ENCODE measurements at places on chromosomes 13 and 19.

DNA sequence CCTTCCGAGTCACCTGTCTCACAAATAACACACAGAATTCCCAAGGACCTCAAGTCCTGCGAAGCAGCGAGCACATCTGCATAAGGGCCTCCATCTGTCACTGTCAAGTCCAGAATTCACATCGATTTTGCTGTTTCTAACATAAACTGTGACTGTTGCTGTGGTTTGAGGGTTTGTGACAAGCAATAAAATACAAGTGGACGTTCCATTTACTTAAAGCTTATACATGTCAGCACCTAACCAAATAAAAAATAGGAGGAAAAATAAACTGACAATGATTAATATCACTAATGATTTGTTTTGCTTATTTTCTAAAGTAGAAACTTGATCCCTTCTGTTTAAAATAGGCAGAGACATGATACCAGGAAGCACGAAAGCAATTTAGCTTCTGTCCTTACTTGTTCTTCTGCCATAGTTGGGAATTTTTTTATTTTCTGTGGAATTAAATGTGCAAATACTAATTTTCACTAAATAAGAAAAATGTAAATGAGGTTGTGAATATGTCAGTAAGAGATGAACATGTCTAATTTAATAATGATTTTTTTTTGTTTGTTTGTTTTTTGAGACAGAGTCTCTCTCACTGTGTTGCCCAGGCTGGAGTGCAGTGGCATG is 279.1 kb downstream of the FGF9 start:
- DNase-seq: no peak

DNA sequence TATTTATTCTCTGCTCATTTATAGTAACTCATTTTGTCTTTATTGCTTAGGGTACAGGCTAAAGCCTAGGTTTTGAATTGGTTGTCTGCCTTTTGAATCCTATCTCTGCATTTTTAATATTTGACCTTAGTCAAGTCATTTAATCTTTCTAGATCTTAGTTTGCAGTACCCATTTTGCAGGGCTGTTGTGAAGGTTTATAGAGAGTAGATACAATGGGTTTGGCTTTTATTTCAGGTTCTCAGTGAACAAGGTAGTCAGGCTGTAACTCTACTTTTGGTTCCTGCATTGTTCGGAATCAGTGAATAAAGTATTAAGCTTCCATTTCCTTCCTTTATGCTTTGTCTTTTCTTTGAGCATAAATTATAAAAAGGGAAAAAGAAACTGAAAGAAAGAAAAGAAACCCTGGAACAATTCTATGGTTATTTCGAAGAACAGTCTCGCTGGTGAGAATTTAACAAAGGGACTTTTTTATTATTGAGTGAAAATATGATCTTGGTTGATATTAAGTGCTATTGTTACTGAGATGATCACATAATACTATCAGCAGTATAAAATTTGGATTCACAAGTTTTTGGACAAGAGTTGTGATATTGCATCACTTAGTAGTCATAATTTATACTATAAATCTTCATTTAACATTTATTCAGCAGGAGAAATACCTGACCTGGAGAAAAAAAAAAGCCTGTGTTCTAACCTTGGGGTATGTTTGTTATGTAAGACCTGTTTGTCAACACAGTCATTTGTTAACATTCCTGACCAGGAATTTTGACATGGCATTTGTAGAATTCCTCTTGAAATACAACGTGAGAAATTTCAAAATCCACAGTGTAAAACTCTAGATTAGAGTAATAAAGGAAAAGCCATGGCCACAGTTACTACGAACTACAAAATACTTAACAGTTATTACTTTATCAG is 91.3 kb downstream of the ZMYM2 start:
- DNase-seq: no peak

DNA sequence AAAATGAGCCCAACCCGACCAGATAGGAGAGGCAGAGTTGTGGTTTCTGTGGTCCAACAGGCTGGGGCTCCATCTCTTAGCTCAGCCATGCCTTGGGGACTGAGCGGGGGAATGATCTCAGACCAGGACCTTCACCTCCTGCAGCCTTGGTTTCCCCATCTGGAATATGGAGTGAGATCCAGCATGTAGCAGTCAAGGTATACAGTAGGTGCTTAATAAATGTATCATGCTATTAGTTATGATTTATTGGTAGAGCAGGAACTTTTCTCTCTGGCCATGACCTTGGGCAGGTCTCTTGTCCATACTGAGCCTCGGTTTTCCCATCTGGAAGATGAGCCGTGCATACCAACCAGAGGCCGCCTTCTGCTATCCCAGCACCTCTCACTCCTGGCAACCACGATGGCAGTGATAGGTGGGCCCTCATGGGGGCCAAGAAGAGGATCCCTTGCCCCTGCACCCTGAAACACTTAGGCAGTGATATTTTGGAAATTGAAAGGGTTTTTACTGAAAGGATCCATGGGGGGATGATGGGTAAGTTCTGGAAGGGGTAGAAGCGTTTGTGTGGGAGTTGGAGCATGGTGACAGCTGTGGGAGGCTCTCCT is 9.1 kb downstream of the TM6SF2 start:
- DNase-seq: no peak

DNA sequence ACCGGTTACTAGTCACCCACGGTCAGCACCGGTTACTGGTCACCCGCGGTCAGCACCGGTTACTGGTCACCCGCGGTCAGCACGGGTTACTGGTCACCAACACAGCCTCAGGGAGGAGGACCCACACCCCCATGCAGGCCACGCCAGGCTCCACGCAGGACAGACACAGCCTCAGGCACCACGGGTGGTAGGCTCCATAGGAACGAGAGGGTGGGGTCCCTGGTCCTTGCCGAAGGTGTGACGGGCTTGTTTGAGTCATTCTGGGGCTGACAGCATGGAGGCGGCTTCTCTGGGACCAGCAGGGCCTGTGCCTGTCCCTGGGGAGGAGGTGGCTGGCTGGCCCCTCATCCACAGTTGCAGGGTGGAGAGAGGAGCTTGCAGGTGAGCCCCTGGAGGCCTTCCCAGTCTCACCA is 122.8 kb upstream of the SOX1 start:
- DNase-seq: no peak

DNA sequence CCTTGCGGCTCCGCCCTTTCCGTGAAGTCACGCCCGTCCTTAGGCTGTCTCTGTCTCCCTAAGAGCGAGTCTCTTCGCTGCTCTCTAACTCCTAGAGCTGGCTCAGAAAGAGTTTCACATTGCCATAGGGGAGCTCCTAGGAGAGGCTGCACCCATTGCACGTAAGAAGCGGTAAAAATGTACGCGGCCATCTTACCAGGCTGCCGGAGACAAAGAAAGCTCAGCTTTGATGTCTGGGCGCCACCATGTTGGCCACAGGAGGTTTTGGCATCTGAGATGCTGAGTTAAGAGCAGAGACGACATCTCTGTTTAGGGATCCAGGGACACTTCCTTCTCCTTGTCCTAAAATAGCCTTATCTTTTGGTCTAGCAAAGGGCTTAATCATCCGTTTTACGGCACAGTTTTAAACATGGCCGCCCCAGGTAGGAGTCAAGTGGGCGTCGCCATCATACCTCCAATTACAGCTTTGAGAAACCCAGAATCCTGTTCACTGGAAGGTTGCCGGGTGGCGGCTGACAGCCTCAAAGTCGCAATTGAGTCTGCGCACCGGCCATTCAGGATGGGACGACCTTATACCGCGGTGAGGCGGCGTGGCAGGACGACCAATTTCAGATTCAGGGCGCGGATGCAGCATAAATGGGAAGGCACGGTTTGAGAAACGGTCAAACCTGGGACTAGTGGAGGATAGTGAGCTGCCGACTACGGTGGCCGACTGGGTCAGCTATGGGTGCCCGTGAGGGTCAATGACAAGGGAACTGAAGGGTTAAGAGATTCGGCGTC is at the start of gene ZNF793:
TSS of gene ZNF793 (plus strand) at position 553 of the 780 bp plus-strand sequence. CDS start 16,501 bp downstream, outside the sequence.
- peak; percentile 45 for DNase-seq

DNA sequence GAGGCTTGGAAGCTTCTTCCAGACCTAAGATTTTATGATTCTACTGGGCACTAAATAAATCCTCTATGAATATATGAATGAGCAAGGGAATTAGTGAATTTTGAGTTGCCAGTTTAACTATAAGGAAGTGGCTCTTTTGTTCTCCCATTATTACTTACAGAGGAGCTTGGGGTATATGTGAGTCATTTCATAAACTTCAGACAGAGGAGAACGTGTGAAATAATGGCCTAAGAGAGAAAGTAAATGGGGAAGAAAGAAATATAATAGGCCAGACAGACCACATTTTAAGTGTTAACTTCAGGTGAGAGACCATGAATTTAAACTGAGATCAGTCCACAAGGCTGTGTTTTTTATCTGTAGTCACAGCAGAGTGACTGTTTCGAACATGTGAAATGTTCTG is 570.9 kb downstream of the GPC6 start:
- no peak for DNase-seq

- DNase-seq: no peak
Measured at GRCh38 chr13:78777396-78777795, 118.4 kb upstream of the OBI1 start.

- no peak for DNase-seq
Measured at GRCh38 chr13:92609376-92609775, 617.2 kb upstream of the GPC6 start.

DNA sequence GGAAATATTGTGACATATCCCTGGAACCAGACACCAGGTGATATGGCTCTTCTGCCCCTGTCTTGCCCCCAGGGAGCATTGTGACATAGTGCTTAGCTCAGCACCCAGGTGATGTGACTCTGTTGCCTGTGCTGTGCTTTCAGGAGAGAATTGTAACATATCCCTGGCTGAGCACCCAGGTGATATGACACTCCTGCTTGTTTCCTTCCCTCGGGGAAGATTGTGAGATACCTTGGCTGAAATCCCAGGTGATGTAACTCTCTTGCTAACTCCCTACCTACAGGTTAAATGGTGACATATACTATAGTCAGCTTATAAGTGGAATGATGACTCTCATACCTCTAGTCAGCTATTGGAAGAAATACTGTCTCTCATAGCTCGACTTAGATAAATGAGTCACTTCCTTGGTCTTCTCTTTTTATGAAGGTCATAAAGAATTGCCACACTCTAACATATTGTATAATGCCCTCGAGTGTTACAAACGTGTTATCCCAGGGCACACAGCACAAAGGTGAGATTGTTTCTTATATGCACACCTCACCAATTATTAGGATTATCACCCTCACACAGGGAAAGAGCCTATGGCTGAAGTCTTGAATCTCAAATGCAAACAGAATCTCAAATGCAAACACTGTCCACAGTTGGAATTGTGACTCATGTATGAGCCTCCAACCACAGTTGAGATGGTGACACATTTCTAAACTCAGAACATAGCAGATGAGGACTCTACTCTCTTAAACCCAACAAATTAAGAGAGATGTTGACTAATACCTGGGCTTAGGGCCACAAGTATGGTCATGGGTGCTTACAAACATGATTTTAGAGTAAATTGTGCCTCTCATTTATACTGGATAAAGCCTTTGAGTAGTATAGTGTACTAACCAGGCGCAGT is 32.7 kb upstream of the ZNF254 start:
- no peak for DNase-seq

- DNase-seq: no peak
Measured at GRCh38 chr13:32299893-32300292, 15.3 kb downstream of the ZAR1L start.

DNA sequence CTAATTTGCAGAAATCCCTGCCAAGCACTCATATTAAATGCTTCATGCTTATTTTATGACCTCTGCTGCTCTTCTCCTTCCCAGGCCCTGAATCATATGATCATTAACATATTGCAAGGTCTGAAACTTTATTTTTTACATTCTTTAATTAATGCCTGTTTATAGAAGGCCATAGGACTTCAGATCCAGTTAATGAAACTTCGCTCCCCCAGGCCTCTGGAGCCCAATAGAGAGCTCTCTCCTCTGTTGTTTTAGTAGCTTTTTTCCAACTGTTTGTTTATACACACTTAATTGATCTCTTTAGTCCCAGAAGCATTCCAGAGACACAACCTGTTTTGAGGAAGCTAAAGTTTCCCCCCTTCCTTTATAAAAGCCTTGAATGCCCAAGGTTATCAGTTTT is 68.3 kb downstream of the DACH1 start:
- DNase-seq: no peak

Measured in thoracic aorta (tissue), 2 donors.